Right cardiac atrium (tissue), 5 donors: ENCODE measurements at places on chromosomes 13 and 19. TPM values are rescaled to one million over a fixed set of nuclear protein-coding genes. Genes with fewer than 3 reads are reported as not detected.

DNA sequence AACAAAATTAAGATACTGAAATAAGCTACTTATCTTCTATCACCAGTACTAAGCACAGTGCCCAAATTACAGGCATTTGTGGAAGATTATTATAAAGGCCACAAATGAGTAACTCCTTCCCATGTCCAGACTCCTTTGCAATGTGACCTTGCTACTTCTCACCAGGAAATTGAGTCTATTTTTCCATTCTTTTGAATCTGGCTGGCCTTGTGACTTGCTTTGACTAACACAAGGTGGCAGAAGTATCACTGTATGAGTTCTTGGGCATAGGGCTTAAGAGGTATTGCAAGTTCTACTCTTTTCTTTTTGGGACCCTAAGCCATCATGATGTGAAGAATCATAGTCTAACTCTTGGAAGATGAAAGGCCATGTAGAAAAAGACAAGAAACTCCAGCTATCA, 49.9 kb downstream of the UGGT2 start:
- no peak for DNase-seq

SBK3 gene
- polyA plus RNA-seq: 103 TPM

DNA sequence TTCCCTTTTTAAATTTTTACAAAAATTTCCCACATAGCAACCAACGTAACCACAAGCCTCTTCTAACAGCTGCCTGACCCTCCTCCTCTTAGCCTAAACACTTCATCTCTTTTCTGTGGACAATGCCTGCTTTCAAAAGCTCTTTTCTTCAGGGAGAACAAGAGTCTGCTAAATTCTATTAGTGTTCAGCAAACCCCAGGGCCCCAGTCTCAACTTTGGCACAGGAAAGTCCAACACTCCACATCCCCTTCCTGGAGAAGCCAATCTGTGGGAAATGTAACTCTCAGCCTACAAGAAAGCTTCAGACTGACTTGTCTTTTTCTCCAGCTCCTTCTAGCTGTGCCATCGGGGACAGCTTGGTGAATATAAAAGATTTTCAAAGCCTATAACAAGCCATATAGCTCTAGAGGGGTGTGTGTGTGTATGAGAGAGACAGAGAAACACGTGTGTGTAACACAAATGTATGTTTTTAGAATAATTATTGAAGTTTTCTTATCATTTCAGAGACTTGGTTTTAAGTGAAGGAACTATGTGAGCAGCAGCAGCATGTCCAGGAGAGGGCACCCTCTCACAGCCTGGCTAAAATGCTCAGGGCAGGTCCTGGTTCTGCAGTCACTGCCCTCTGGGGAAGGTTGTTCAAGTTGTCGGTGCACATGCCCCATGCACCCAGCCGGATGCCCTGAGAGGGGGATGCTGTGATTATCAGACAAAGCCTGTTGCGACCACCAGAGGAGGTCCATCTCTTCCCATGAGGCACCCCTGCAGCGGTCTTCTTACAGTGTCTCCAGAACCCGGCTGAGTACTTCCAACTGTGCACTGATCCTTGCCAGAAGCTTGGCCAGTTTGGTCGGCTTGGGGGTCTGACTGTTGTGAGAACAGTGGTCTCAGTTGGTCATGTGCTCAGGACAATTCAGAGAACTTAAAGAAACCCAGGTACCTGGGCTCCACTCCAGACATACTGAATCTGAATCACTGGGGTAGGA, 34.4 kb downstream of the CCDC70 start:
- peak; percentile 76 for DNase-seq

ZNF441 gene
- 3.0 TPM for polyA plus RNA-seq

DNA sequence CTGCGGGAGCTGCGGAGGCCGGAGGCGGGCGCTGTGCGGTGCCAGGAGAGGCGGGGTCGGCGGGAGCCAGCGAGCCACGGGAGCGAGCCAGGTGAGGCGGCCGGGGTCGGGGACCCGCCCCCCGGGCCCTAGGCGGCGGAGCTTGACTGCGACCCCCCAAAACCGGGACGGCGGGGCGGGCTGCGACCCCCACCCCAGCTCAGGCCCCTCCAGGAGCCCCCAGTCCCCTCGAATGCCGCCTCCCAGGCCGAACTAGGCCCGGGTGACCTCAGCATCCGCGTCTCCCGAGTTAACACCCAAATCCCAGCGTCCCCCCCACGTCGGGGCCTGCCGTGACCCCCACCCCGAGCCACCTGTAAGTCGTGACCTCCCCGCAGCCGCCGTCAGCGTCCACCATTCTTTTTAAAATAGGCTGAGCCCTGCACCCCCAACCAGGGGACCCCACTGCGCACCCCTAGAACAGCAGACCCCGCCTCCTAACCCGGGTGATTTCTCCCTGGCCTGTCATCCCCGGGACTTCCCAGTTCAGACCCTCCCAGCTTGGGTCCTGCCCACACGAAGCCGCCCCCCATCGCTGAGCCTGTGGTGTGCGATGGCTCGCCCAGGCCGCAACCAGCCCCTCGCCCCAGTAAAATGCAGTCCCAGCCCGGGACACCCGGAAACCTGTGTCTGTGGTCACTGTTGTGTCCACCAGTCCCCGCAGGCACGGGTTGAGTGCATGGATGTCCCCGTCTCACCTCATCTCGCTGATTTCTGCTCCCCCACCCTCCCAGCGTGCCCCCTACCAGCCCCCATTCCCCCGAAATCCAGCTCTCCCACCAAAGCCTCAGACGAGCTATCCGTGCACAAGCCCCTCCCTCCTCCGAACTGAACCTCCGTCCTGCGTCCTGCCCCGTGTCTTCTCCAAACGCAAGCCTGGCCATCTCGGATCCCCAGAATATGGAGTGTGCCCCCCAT, 551 bp downstream of the FZR1 start:
- DNase-seq: no peak

DNA sequence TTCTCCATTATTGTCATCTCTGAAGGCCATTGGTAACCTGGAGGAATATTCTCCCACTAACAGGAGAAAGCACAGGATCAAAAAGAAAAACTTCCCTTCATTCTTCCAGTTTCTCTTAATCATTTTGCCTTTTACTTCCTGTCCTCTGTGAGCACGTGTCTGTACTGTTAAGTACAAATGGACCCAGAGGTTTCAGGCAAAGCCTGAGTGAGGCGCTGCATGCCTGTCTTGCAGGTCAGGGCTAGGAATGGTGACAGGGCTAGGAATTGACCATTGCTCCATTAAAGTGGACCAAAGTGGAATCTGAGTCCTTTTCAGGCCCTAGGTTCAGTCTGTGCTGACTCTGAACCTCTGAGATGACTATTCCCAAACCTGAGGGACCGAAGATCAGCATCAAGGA, 326.7 kb downstream of the SHISA2 start:
- no peak for DNase-seq

DNA sequence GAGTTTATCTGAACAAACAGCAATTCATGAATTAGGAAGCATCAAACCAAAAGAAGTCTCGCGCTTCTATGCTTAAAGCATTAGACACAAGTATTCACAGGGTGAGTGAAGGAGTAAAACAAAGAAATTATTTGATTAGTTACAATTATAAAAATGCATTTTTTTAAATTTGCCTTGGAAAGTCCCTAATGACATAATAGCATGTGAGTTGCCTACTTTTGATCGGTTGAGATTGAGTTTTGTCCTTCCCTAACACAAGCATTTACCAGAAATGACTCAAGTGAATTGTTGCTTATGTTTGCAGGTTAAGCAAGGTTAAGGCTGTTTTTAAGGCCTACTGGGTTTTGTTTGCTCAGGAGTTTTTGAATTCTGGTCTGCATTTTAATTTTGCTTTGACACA, 389 bp upstream of the ZNF649 start:
- no peak for DNase-seq

DNA sequence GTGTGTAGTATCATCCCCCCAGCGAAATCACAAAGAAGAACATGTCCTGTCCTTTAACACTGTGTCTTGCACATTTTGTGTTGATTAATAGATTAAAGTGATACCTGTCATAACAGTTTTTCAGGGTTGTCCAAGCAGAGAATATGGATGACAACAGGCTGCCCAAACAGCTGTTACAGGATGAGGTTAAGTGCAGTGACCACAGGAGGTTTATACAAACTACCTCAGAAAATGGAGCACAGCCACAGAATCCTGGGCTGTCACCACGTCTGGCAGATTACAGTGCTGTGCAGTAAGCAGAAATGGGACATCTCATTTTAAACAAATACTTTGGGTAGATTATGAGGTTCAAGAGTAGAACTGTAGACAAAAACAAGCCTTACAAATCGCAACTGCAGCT, 575.6 kb downstream of the DCT start:
- no peak for DNase-seq

GRCh38 chr19:6718741-6719539, 1.5 kb downstream of the C3 start:
- peak; percentile 73 for DNase-seq

DNA sequence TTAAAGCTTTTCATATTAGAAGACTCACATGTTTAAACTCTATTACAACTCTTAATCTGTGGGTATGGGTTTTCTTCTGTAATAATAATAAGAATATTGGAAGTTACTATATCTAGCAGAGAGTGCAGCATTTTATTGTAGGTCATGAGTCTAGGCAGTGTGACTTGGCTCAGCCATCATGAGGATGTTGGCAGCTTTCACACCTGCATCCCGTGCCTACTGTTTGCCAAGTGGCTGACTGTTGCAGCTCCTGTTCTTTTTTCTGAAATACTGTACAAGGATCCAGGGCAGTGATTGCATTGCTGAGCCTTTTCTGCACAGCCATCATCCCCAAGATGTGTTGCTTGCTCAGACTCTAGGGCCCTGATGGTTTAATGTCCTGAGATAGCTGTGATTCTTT, 47.4 kb downstream of the MTUS2 start:
- no peak for DNase-seq

ICAM5 gene
- 0.86 TPM for polyA plus RNA-seq

- DNase-seq: peak; percentile 88
Observed at GRCh38 chr19:42253245-42254088, 1.5 kb downstream of the ERF start.

GRCh38 chr19:11195681-11196080, 1.7 kb downstream of the KANK2 start:
- DNase-seq: no peak

GRCh38 chr13:44843403-44843802, 145.9 kb downstream of the NUFIP1 start:
- DNase-seq: no peak

DNA sequence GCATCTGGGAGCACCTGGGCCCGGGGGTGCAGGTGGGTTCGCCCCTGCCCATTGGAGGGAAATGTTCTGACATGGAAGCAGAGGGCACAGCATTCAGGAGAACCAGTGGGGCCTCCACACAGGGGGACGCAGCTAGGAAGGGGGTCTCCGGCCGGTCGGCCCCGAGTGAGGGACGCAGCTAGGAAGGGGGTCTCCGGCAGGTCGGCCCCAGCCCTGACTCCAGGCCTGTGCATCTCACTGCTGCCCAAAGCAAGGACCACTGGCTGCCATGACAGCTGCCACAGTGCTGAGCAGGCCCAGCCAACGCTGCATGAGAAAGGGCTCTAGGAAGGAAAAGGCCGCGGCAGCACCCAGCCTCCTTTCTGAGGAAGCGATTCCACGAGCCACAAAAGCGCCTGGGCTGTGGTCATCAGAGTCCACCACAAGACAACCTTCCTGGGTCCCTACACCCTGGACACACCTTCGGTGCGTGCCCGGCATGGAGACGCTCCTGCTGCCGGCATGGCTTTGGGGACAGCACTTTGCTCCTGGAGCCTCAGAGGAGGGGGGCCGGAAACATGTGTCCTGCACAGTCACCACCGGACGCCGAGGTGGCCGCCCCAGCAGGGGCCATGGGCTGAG, 9.7 kb downstream of the RASA3 start:
- DNase-seq: no peak

GRCh38 chr19:33389421-33390100, 16.1 kb downstream of the CEBPG start:
- DNase-seq: peak; percentile 73

THAP8 gene
- 6.6 TPM for polyA plus RNA-seq

GRCh38 chr13:31051999-31052398, 109.7 kb downstream of the HSPH1 start:
- no peak for DNase-seq

ZNF571 gene
- 2.8 TPM for polyA plus RNA-seq

PRODH2 gene
- not detected for polyA plus RNA-seq

GJB2 gene
- 0.20 TPM for polyA plus RNA-seq

- DNase-seq: no peak
Observed at GRCh38 chr13:39777527-39778061, 122.1 kb downstream of the COG6 start.

DNA sequence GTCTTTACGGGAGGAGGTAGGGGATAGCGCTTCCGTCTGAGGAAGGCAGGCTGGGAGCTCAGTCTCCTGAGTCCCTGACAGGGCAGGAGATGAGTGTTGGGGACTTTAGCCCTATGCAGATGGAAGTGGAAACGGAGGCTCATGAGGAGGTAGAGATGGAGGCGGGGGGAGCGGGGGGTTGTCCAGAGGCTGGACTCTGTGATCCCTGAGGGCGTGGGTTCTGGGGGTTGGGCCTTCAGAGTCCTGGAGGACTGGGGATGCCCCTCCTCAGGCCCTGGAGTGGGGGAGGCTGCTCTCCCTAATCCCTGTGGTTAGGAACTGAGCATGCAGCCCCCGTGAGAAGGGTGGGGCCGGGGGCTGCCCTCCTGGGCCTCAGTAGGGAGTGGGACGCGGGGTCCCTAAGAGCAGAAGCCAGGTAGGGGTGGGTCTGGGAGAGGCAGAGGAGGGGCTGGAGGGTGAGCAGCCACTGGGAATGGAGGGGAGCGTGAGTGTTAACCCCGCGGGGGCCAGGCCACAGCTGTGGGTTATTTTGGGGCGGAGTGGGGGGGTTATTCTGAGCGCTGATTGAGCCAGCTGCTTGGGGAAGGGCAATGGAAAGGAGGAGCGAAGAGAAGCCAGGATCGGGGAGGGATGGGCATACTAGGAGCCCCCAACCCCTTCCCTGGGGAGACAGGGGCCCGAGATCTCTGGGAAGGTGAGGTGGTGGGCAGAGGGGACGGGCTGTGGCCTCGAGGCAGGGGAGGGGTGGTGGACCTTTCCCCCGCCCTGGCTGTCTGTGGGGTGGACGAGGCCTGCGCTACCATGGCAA, 2.8 kb downstream of the GRIN2D start:
- DNase-seq: no peak

DNA sequence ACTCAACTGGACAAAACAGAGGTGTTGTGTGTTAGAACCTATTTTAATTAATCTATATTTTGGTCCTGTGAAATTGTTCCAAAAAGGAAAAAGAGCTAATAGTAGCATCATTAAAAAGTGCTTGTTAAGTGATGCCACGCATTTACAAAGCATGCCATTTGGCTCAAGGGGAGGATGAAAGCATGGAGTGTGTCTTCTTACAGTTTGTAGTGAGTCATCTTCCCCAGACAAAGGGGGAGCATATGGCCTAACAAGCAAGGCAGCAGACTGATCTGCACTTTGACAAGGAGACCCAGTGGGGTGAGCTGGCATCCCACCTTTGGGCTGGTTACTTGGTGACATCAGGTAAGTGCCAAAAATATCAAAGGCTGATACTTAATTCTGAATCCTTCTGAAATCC, 297.0 kb downstream of the FGF9 start:
- no peak for DNase-seq

GRCh38 chr13:114068656-114069318, 63.6 kb downstream of the RASA3 start:
- DNase-seq: no peak

- no peak for DNase-seq
Observed at GRCh38 chr13:36880961-36881360, 39.1 kb downstream of the SMAD9 start.

METTL21C gene
- polyA plus RNA-seq: not detected

GRCh38 chr13:96229356-96229755, 139.4 kb downstream of the HS6ST3 start:
- no peak for DNase-seq
